Stimulated activated CD4-positive, alpha-beta T cell treated with anti-CD3 and anti-CD28 coated beads, Interleukin-15, amount 100 ng/mL, for 48 hours (primary cell): ENCODE measurements at places on chromosomes 12 and 14.

DNA sequence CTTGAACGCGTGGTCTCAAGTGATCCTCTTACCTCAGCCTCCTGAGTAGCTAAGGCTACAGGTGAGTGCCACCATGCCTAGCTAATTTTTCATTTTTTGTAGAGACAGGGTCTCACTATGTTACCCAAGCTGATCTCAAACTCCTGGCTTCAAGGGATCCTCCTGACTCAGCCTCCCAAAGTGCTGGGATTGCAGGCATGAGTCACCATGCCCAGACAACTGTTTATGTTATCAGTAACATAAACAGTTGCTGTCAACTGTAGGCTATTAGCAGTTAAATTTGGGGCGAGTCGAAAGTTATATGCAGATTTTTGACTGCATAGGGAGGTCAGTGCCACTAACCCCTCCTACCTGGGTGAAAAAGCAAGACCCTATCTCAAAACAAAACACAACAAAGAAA is 26.2 kb upstream of the LRRK2 start:
- no peak for DNase-seq

- no peak for DNase-seq
Observed at GRCh38 chr12:12017798-12018197, 52.9 kb upstream of the BCL2L14 start.

DNA sequence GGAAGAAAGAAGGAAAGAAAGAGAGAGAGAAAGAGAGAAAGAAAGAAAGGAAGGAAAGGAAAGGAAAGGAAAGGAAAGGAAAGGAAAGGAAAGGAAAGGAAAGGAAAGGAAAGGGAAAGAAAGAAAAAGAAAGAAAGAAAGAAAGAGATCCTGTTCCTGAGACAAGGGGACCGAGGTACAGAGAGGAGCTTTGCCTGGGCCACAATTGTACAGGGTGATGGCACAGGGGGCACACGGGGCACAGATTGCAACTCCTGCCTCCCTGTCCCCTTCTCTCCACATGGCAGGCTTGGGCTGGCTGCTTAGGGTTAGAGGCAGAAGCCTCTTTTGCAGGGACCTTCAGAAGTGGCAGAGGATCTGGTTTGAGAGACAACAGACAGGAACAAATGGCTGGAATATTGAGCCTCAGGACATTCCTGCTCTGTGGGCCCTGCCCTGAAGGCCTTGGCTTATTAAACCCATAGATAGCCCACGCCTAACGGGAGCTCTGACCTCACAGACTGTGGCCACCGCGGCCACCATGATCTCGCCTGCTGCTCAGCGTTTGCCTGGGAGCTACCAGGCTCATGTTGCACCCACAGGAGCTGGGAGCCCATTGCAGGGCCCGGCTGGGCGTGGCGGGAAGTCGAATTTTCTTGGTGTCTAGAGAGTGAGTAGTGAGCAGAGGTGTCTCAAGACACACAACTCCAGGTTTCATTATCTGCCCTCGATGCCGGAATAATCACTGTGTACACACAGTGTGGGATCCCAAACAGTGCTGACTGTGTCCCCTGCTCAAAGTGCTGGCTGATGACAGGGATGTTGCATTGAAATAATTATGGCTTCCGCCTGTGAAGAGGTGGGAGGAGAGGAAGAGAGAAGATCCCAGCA is 147.9 kb upstream of the NCOR2 start:
- no peak for DNase-seq

DNA sequence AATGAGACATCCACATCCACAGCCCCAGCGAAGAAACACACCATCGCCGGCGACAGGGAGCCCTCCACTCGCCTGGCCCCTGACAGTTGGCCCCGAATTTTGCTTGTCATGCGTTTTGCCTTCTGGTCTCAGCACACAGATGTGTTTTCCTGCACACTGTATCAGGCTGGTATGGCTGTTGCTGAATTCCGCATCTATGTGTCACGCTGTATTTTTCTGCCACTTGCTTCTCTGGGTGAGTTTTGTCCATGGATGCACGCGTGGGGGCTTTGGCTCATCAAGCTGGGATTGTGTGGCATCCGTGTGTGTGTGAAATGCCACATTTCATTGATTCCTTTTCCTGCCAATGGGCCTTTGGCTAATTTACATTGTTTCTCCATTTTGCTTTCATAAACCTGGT is 26.5 kb downstream of the ARL6IP4 start:
- no peak for DNase-seq

DNA sequence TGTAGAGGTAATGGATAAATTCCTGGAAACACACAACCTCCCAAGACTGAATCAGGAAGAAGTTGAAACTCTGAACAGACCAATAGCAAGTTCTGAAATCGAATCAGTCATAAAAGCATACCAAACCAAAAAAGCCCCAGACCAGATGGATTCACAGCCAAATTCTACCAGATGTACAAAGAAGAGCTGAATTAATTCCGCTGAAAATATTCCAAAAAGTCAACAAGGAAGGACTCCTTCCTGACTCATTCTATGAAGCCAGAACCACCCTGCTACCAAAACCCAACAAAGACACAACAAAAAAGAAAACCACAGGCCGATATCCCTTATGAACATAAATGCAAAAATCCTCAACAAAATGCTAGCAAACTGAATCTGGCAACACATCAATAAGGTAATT is 81.5 kb downstream of the SLC38A4 start:
- no peak for DNase-seq

DNA sequence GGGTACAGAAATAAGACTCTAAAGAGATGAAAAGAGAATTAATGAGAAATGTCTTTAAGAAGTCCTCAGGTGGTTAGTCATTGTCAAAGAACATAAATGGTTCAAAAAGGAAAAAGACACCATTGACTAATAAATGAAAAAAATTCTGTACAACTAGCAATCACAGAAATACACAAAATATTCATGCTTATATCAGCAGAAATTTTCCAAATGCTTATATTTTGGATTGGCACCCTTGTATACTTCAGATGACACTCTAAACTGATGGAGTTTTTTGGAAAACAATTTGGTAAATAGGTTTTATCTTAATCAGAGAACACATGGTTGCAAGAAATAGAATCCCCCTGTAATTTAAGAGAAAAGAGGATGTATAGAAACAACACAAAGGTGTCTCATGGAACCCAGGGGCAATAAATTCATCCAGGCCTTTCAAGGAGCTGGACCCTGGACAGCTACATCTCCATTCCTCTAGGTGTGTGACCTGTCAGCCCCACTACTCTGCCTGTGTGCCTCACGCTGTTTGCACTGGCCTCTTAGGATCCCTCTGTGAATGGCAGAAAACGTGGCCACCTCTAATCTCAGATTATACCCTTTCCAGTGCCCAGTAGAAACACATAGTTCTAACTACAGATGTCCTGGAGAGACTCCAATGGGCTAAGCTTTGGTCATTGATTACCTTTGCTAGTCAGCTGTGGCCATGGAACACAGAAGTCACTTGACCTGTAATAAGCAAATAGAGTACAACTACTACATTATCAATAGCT is 110.2 kb downstream of the FGD4 start:
- DNase-seq: no peak

DNA sequence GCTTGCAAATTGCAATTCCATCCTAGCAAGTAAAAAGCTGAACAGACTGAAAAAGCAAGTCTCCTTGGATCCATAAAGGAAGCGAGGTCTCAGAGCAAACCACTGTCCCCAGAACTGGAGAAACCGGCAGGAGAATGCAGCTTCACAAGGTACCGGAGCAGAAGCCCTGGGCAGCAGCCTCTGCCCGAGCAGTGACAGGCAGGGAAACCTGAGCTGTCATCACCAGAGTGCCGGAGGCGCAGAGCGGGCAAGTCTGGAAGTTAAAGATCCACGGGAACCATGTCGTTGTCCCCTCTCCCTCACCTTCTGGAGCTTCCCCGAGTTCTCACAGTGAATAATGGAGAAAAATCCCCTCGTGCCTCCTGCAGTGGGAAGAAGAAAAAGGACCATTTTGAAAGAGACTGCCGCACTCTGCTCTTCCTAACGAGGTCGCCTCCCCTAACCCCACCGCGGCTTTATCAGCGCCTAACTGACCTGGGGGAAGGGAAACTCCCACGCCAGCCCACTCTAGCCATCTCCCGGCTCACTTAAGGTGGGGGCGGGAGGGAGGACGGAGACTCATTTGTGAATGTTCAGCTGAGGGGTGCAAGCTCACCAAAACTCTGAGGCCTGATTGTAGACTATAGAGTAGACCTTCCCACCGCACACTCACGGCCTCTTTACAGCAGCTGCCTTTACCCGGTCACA is 27.8 kb downstream of the FBXL14 start:
- DNase-seq: no peak

- DNase-seq: no peak
Observed at GRCh38 chr14:101797856-101798255, 36.3 kb downstream of the PPP2R5C start.

DNA sequence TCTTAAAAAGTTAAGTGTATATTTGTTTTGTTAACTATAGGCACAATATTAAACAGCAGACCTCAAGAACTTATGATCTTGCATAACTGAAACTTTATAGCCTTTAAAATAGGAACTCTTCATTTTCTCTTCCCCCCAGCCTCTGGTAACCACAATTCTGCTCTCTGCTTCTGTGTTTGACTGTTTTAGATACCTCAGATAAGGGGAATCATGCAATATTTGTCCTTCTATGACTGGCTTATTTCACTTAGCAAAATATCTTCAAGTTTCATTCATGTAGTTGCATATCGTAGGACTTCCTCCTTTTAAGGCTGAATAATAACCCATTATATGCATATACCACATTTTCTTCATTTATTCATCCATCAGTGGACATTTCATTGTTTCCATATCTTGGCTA is 131.3 kb downstream of the PTPRO start:
- no peak for DNase-seq

DNA sequence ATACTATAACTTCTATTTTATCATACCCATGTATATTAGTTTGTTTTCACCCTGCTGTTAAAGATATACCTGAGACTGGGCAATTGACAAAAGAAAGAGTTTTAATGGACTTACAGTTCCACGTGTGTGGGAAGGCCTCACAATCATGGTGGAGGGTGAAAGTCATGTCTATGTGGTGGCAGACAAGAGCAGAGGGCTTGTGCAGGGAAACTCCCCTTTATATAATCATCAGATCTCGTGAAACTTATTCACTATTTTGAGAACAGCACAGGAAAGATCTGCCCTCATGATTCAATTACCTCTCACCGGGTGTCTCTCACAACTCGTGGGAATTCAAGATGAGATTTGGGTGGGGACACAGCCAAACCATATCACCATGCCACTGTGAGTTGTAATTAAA is 135.8 kb downstream of the SYNE2 start:
- no peak for DNase-seq

- DNase-seq: no peak
Observed at GRCh38 chr14:47300796-47301195, 374.6 kb downstream of the MDGA2 start.

DNA sequence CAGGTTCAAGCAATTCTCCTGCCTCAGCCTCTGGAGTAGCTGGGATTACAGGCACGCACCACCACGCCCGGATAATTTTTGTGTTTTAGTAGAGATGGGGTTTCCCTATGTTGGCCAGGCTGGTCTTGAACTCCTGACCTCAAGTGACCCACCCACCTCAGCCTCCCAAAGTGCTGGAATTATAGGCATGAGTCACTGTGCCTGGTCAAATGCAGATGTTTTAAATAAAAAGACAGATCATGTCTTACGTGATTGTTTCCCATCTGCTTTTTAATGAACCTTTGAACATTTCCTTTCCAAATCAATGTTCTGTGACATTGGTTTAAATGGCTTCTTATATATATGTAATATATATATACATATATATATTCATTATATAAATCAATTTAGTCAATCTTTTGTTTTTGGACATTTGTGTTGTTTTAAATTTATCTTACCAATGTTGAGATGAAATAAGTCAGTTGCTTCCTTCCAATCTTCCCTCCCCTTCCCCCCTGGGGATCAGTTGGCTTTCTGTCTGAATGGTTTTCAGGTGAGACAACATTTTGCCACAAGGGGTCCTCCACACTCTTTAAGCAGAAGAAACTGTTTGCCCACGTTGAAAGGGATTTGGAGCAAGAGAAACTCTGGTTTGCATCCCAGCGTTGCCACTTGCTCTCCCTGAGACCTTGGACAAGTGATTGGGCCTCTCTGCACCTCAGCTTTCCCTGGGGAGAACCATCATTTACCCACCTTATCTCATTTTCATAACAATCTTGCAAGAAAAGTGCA is 47.6 kb upstream of the RBM19 start:
- no peak for DNase-seq

DNA sequence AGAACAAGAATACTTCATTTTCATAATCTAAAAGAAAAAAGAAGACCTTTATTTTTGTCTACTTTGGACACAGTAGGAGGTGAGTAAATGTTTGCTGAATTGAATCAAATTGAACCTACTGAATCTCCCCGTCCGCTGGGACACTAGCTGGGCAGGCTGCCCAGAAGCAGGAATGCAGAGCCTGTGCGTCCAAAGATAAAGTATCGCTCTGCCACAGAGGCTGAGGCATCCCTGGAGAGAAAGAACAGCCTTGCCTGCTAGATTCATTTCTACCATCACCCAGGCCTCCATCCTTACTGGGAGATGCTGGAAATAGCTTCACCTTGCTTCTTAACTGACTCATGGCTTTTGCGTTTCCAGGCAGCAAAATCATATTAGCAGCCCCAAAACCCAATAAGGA is 64.1 kb upstream of the TSPAN11 start:
- DNase-seq: no peak

DNA sequence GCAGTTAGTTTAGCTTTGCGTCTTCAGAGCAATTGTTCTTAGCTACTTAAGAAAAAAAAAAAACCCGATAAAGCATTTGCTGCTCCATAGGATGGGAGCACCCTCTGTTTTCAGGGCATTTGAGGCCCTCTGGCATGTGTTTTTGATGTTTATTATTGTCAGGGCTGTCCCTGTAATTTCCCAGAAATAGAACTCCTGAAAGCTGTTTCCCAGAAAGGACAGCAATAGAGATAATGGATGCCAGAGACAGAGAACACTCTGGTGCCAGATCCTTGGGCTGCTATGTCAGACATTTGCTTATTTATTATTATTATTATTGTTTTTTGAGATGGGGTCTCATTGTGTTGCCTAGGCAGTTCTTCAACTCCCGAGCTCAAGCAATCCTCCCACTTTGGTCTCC is 201.3 kb downstream of the ALG10 start:
- no peak for DNase-seq

DNA sequence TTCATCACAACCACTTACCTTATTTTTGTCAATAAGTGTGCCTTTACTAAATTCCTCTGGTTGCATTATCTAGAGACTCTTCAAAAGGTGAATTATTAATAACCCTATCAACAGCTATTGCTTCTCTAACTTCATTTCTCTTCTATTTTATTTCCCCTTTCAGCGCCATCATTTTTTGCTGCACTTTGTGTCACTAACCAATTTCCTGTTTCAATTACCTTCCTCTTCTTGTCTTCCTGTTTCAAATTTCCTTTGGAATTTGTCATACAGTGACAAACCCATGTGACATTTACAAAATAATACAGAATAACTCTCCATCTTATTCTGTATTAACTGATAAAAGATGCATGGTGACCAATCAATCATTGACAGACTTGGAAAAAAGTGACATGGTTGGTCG is 12.2 kb upstream of the CLEC2A start:
- DNase-seq: no peak
